ENCODE measurements at places on chromosomes 6 and 20.

GRCh38 chr20:61555566-61555965 is 303.5 kb downstream of the CDH4 start:
- no peak for DNase-seq

GRCh38 chr6:148681666-148682065 is 65.2 kb upstream of the UST start:
- no peak for DNase-seq

DNA sequence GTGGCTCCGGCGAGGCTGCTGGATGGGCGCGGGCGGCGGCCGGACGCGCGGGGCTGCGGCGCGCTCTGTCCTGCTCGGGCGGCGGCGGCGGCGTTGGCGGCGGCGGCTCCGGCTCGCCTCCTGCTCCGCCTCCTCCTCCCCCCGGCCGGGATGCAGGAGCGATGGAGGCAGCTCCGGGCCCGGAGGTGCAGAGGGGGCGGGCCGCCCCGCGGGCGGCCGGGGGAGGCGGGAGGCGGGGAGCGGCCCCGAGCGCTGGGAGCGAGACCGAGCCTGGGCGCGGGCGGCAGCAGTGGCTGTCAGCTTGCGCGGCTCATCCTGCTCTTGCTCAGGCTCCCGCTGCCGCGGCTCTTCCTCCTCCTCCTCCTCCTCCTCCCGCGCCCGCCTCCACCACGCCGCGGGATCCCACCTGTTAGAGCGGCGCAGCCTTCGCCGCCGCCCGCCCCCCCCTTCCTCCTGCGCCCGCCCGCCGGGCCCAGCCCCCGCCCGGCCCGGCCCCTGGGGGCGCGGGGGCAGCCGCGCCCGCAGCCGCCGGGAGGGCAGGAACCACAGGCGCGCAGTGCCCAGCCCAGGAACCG is at the start of gene NOL4L:
NOL4L (minus strand) TSS at position 323 of the 575 bp plus-strand sequence. CDS start 443 bp downstream, outside the sequence.
- peak; percentile 30 for DNase-seq

- no peak for DNase-seq
These were observed 82.1 kb downstream of the ELOVL5 start for GRCh38 chr6:53266553-53267090.

DNA sequence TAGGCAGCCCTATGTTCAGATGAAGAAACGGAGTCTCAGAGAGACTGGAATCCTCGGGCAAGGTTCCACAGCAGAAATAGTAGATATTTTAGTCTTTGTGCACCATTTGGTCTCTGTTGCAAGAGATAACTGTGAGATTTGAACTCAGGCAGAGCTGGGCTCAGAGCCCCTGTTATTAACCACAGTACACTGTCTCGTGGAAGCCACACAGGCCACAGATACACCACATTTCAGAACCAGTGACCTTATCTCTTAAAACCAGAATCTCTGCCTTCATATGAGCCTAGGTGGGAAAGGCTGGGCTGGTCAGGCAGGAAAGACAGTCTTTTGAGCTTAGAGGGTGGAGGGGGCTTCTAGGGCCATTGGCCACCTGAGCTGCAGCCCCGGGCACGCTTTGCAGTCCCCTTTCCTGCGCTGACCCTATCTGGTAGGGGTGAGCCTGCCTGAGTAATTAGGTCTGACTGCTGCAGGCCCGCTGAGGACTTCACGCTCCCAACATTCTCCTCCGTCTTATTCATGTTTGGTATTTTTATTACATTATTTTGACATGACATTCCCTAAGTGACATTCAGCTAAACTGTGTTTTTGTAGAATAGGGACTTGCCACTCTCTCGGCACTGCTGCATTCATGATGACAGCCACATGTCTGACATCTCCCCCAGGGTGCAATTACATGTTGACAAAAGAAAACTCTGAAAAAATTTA is 71.1 kb downstream of the KCNB1 start:
- no peak for DNase-seq

Data from T-helper 22 cell (primary cell).